ENCODE measurements at places on chromosomes 12 and 14.

- DNase-seq, result no peak
Observed at GRCh38 chr12:94954029-94954685, 49.3 kb downstream of the NDUFA12 start.

DNA sequence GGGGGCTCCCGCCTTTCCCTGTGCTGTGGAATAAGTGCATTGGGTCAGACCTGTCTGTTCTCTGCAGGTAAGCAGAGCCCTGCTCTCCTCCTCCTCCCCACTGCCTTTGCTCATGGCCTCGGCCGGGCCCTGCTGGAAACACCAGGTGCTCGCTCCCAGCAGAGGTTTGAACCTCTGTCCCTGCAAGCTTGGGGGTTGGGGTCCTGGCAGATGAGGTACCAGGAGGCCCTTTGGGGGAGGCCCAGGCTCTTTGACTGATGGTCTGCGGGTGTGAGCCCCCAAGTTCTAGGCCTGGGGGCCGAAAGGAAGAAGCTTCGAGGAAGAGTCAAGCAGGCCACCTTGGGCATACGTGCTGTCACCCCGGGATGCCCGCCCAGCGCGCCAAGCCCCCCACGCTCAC lies 22.1 kb upstream of the CEP170B start:
- no peak for DNase-seq

DNA sequence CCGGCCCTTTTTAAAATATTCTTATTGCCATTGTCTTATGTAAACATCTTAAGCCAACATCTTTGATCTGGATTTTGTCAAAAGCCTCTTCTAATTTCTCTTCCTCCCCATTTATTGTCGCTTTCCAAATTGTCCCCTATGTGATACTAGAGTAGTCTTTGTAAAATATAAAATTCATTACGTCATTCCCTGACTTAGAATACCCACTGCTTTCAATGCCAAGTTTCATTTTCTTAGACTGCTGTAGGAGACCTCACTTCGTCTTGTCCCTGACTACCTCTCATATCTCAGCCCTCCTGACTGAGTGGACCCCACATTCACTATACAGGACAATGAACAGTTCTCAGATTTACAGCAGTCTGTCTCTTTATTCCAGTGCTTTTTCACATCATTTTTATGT lies 633.9 kb upstream of the LMO3 start:
- no peak for DNase-seq

DNA sequence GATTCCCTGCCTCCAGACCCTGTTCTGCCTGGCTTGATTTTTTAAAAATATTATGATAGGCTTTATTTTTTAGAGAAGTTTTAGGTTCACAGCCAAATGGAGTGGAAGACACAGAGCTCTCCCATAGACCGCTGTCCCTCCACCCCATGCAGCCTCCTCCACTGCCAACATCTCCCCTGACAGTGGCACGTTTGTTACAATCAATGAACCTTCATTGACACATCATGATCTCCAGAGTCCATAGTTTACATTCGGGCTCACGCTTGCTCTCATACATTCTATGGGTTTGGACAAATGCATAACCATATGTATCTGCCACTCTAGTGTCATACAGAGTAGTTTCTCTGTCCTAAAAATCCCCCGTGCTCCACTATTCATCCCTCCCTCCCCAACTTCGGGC lies 15.9 kb upstream of the PPP1R13B start:
- no peak for DNase-seq

DNA sequence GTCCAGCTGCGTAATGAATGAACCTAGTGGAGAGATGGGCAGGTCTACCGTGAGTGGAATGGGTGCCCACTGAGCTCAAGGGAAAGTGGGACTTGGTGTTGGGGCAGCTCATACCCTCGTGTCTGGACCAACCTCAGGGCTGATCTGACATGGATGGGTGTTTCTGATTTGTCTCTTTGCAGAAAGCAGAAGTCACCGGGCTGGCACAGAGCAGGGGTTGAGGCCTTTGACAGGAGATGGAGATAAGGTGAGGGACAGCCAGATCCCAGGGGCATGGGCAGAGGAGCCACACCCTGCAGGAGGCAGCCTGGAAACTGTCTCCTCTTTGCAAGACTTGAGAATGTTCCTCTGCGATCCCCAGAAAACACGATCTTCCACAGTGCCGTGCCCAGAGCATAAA lies 20.9 kb upstream of the PPP1CC start:
- DNase-seq, result no peak

DNA sequence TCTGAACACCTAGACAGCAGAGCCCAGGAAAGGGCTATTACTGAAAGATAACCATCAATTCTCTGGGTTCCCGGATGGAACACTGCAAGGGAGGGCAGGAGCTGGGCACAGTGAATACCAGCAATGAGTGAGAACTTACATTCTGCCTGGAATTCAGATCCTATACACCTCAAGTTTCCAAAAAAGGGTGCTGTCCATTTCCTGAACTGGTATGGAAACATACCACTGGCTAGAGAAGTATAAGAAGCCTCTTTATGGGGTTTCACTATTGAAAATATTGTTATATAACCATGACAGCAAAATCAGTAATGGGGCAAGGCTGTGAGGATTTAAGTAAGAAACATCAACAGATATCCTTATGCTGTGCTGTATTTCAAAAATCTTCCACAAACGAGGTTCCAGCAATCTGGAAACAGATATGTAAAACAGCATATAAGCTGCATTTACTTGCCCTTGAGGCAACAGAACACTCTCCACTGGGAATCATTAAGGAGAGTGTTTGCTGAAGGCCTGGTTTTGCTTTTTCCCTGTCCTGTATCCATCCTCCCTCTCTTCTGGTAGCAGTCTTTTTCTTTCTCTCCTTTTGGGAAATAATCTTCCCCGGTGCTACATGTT lies 53.3 kb upstream of the GTF2A1 start:
- no peak for DNase-seq

DNA sequence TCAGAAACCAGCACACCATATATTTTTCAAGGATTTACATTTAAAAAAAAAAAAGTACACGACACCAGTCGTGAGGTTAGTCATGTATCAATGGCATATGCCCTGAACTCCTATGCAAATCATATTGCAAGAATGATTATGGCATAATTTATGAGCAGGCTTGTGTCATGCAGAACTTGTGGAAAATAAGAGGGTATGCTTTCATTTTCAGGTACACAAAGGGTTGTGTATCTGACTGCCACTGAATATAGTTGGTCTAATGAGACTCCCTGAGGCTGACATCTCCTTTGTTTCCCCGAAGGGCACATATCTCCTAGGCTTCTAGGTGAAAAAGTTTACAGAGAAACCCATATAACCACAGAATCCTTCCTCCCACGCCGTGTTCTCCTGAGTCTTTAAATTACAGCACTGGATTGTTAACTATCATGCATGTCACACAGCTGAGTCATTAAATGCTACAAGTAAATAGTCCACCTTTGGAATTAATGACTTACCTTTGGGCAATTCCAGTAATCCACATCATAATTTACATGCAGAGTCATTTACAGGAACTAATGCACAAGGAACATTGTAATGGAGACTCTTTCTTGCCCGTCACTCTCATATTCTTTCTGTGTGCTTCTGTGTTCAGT lies 356.7 kb upstream of the DIO2 start:
- no peak for DNase-seq

DNA sequence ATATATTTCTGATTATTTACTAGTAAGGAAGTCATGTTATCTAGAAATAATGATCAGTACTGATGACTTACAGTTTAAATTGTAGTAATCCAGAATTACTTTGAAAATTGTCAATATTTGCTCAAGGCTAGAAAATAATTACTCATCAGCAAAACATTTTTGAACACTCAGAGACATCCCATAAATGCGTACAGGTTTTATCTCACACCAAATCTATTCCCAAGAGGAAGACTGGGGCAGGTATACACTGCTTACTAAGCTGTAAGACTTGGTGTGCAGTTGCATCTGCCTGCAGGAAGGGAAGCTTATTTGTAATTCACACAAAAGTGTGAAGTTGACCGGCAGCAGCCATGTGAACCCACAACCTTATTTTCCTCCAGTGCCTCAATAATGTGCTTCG lies 146.4 kb downstream of the CCER1 start:
- DNase-seq, result no peak

GRCh38 chr14:100049220-100049619 lies 16.0 kb upstream of the EVL start:
- no peak for DNase-seq

- no peak for DNase-seq
Observed at GRCh38 chr14:33504246-33505099, 446.4 kb downstream of the EGLN3 start.

- no peak for DNase-seq
Observed at GRCh38 chr14:65100922-65101541, 1.3 kb downstream of the MAX start.

GRCh38 chr14:94110552-94111181 lies at the start of gene IFI27:
IFI27 (plus strand) TSS chr14:94110736.
- no peak for DNase-seq

DNA sequence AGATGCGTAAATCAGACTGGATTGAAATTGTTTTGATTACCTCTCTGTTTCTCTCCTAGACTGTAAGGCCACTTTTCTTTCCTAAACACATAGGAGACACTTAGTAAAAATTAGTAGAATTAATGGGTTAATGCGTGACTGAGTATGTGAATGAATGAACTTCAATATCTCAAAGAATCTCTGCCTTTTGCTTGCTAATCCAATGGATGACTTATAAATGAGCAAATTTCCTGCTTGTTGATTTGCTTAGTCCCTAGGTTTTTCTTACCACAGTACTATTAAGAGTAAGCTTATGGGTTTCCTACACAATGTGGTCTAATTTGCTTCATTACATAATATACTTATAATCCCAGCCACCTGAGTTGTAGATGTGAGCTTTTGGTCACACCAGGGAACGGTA lies 164.1 kb downstream of the SRGAP1 start:
- no peak for DNase-seq

Data from NCI-H1092 treated with DMSO at 0.1 percent for 48 hours (cell line).